ENCODE measurements at places on chromosomes 6 and 20.
A peak's percentile ranks its signal among the peaks of the same experiment; 100 is the strongest.

GRCh38 chr6:141562186-141562811 lies 570.4 kb upstream of the GJE1 start:
- peak; percentile 3 for DNase-seq

GRCh38 chr6:53300656-53301551 lies 47.8 kb downstream of the ELOVL5 start:
- DNase-seq, result peak; percentile 44

- no peak for DNase-seq
These were observed 26.5 kb downstream of the FASTKD5 start for GRCh38 chr20:3133155-3133554.

- no peak for DNase-seq
These were observed 189.4 kb downstream of the ZFP64 start for GRCh38 chr20:52001999-52002666.

GRCh38 chr6:56246881-56247653 lies at the start of gene COL21A1:
TSS of gene COL21A1 (minus strand) at chr6:56247580. CDS start at chr6:56182618, 64,962 bp downstream.
- DNase-seq, result no peak

DNA sequence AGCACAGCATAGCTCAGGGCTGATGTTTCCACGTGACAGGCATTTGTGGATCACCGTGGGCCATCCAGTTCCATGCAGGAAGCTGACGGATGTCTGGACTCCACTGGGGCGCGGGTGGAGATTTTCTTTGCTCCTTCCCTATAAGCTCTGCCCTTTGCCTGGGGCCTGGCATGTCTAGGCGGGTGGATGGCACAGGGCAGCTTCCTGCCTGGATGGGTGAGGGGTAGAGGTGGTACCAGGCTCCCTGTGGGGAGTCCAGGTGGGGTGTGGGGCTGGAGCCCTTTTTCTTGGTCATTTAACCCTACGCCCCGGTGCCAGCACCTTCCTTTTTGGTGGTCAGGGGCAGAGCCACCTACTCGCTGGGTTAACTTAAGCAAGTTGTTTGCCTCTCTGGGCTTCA lies 10.4 kb downstream of the FAM110A start:
- DNase-seq, result no peak

DNA sequence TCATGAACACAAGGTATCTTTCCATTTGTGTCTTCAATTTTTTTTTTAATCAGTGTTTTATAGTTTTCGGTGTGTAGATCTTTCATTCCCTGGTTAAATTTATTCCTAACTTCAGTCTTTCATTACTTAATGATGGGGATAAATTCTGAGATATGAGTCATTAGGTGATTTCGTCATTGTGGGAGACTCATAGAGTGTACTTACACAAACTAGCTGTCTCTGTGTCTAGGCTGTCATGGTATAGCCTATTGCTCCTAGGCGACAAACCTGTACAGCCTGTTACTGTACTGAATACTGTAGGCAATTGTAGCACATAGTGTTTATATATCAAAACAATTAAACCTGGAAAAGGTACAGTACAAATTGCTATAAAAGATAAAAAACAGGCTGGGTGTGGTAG lies 42.1 kb downstream of the SMAP1 start:
- DNase-seq, result no peak

DNA sequence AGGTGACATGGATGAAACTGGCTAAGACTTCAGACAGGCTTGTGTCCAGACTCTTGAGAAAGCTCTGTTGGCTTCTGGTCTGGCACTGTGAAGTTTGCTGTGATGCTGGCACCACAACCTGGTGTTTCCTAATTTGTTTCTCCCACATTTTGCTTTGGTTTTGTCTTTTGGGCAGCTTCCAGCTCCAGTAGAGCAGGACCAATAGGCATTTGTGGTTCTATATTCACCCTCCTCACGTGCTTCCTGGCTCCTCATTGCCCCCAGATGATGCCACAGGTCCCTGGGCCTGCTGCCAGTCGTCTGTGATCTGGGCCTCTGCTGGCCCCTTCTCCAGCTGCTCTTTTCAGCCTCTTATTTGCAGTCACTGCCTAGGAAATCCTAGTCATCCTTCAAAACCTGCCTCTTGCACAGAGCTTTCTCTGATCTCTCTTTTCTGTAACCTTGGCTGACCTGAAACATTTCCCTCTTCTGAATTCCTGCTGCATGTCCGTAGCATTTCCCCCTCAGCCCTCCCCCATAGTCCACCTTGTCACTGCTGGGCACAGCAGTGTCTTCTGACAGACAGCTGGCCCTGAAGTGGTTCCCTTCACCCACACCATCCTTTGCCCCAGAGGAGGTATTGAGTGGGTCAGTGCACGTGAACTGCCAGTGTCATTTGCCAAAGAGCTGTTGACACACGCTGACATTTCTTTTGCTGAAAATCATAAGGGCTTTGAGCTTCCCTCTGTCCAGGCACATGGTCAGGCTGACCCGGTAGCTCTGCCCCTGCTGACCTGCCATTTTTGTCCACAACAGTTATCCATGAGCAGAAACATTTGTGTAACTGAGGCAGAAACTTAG lies 63.0 kb downstream of the PTPN1 start:
- no peak for DNase-seq

DNA sequence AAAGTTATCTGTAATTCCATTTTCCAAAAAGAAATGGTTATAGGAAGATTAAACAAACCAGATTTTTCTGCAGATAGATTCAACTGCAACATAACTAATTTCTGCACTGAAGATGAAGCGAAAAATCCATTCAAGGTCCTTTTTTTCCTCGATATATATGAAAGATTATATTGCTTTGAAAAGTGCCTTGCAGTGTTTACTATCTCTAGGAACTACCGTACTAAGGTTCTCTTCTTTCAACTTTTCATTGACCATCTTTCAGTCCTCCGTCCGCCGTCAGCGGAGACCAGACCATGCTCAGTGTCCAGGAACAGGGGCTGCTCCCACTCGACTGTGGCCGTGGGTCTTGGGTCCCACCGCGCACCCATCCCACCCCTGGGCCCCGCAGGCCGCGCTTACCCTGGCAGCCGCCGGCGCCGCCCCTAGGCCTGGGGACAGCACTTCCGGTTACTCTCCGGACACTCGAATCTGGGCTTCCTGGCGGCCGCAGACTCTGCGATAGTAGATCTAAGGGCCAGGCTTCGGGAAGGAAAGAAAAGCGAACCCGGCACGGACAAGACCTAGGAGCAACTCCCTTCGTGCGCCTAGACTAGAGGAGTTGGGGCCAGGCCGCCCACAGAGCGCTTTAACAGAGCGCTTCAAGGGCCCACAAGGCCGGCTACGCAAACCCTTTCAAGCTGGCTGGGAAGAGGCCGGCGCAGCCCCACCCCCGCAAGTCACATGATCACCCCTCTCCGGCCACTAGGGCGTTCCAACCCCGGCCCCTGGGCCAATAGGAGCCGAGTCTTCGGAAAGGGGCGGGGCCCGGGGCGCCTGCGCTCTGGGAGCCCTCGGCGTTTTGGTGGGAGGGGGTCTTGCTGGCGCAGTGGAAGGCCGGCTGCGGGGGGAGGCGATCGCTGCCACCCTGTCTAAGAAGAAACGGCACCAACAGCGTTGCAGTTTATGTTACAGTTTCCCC lies at the start of gene ZNF322:
Gene ZNF322 (minus strand): TSS at position 705 of the 958 bp plus-strand sequence. CDS start 21,193 bp downstream, outside the sequence.
- peak; percentile 78 for DNase-seq

- no peak for DNase-seq
These were observed 14.6 kb upstream of the MRPS18A start for GRCh38 chr6:43702171-43702533.

- no peak for DNase-seq
These were observed 54.8 kb downstream of the MEI4 start for GRCh38 chr6:77707603-77708002.

- no peak for DNase-seq
These were observed 551 bp upstream of the ATP5F1E start for GRCh38 chr20:59032713-59033059.

- DNase-seq, result no peak
These were observed 29.8 kb downstream of the SMPDL3A start for GRCh38 chr6:122818866-122819265.

- DNase-seq, result no peak
These were observed 142.2 kb downstream of the OPN5 start for GRCh38 chr6:47924001-47924400.

DNA sequence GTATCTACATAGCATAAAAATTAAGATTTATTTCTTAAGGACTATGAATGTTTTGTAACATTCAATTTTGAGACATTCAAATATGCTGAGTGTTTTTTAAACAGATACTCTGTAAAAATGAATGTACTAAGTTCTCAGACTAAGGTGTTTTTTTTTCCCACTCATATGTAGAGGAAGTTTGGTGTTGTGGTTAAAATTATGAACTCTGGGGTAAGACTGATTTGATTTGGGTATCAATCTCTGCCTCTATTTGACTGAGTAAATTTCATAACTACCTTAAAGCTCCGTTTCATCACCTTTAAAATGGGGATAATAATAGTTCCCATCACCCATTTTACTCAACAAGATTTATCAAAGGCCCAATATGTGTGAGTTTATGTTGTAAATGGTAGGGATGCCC lies 386.6 kb upstream of the FLRT3 start:
- DNase-seq, result no peak

- no peak for DNase-seq
These were observed 572.7 kb downstream of the DHX35 start for GRCh38 chr20:39534846-39535245.

Measured in T-helper 9 cell (primary cell).